ENCODE measurements at places on chromosomes 12 and 14.

GRCh38 chr12:99596762-99597161 is 50.8 kb upstream of the GARIN6 start:
- DNase-seq: no peak

DNA sequence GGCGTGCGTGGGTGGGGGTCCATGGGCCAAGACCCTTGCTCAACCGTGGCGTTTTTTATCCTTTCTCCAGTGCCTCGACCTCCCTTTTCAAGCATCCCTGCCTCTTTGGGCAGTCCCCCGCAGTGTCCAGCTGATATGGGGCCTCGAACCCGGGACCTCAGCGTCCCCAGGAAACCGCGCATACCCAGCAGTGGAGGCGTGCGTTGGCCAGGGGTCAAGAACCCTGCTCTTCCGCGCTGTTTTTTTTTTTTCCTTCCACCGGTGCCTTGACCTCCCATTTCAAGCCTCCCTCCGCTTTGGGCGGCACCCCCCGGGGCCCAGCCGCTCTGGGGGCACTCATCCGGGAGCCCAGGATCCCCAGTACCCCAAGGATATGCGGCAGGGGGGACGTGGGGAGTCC is 325.8 kb downstream of the ALG10 start:
- no peak for DNase-seq

DNA sequence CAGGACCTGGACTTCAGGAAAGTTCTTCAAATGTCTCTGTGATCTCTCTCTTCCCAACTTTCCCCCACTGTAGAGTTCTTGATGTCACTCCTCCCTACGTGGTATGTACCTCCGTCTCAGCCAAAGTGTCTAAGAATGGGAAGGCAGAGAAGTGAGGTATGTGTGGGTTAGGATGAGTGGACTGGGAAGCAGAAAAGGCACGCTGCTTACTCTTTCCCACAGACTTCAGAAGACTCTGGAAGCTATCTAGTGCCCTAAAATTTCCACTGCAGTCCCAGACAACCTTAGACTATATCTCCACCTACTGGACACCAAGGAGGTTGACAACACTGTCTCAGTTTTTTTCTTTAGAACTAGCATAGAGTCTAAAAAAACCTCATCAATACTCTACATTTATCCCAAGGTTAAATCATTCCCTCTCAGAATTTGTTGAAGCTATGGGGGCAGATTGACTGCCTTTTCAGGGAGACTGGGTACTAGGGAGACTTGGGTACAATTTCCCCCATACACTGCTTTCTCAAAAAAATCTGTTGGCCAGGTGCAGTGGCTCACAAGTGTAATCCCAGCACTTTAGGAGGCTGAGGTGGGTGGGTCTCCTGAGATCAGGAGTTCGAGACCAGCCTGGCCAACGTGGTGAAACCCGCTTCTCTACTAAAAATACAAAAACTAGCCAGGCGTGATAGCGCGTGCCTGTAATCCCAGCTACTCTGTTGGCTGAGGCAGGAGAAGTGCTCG is 20.6 kb upstream of the ITGA5 start:
- no peak for DNase-seq

DNA sequence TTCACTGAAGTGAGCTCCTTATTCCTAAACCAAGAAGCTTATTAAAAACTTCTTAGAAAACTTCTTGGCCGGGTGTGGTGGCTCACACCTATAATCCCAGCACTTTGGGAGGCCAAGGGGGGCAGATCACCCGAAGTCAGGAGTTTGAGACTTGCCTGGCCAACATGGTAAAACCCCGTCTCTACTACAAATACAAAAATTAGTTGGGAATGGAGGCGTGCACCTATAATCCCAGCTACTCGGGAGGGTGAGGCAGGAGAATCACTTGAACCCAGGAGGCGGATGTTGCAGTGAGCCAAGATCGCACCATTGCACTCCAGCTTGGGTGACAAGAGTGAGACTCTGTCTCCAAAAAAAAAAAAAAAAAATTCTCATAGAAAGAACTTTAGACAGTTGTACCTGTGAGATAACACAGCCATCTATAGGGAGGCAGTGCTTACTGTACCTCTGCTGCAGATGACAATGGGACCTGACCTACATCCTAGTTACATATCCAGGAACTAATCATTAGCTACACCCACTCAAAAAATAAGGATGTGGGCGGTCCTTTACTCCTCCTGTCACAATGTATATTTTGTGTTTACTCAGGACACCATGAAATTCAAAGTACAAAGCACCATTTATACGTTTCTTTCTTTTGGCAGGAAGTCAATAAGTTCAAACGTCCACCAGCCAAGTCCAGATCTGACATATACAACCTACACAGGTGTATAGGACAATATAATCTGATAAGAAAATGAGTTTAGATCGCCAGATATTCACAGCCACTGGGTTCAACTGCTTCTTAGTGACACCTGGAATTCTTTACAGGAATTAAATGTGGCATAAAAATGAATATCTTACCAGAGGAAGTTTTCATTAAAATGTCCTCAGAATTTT is 14.9 kb downstream of the STXBP6 start:
- no peak for DNase-seq

DNA sequence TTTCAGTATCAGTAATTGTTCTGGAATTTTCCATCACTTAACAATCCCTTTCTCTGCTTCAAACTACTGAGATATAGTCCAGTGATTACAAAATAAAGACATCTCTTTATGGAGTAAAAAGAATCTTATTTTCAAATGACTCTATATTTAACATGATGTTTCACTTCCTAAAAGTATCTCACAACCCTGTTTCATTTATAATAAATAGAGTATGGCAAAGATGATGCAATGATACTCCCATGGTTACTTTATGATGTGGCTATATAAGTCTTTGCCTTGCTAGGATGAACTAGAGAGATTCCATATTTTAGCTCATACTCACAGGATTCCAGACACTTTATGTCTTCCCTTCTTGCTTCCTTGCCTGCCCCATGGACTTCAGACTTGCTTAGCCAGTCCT is 953.5 kb upstream of the MDGA2 start:
- no peak for DNase-seq
